ENCODE measurements at places on chromosomes 12 and 14.

DNA sequence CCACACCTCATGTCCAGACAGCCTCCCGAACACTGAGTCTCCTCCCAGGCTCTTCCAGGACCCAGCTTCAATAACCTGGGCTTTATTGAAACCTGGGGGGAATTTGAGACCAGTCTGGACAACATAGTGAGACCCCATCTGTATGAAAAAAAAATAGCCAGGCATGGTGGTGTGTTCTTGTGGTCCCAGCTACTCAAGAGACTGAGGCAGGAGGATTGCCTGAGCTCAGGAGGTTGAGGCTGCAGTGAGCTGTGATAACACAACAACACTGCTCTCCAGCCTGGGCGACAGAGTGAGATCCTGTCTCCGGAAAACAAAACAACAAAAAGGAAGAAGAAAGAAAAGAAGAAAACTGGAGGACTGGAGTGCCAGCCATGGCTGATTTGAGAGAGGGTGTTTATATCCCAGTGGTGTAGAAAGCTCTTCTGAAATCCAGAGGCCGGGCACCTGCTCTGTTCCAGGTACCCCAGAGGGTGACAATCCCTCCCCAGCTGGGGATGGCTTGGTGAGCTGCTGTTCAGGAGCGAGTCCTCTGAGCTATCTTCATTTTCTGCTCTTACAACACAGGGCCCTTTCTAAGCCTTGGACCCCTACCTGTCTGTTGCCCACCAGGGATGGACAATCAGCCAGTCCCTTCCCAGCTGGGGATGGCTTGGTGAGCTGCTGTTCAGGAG, 6.0 kb upstream of the PGF start:
- DNase-seq, result no peak

DNA sequence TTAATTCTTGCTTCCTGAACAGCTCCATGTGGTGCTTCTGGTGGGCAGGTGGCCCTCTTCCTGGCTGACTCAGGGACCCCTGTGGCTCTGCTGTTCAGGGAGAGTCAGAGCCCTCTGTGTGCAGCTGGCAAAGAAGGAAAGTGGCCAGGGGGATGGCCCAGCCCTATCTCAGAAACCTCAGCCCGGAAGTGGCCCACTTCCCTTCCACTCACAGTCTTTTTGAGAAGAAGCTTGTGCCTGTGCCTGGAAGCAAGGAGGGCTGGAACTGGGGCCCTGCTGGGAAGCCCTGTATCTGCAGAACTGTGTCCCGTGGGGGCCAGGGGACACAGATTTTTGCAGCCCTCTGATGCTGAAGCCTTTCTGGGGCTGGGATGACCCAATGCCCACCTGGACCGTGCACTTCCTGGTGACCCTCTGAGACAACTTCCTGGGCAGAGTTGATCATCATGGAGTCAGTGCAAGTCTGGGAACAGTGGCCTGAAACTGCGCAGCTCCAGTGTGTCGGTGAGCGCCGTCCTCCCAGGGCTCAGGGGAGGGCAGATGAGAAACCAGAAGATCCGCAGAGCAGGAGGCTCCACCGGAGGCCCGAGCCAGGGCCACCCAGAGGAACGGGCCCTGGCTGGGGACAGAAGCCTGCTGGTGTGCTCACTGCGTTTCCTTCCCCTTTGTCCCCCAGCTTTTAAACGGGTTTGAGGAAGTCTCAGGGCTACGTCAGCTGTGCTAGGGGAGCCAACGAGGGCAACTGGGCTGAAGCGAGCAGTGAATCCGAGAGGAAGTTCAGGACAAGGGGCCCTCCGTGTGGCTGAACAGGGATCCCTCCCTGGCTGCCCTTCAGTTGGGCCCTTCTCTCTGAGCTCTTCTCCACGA, 217.4 kb upstream of the RTL1 start:
- DNase-seq, result peak; percentile 75

DNA sequence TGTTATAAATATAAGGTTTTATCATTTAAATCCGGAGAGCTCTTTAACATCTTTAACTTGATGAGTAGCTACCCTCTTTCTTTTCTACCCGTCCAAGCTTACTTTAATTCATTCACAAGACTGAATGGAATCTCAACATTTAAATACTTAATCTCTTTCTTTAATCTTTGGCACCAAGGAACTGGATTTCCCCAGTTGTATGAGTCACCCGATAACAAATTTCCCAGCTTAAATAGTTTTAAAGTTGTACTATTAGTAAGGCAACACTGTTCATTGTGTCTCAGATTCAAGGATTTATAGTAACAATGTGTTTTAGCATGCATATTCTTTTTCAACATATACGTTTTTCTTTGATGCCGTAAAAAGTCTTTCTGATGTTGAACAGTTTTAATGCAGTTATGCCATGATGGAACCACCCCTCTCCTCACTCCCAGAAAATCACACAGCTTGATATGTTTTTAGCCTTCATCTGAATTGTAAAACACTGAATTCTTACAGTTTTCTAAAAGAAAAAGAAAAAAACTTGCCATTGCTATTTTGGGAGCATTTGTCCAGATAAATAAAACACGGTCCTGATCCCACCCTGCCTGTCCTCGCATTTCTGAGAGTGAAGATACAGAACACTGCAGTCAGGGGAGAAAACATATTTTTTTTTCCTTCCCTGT, 16.0 kb upstream of the LRP6 start:
- DNase-seq, result no peak

DNA sequence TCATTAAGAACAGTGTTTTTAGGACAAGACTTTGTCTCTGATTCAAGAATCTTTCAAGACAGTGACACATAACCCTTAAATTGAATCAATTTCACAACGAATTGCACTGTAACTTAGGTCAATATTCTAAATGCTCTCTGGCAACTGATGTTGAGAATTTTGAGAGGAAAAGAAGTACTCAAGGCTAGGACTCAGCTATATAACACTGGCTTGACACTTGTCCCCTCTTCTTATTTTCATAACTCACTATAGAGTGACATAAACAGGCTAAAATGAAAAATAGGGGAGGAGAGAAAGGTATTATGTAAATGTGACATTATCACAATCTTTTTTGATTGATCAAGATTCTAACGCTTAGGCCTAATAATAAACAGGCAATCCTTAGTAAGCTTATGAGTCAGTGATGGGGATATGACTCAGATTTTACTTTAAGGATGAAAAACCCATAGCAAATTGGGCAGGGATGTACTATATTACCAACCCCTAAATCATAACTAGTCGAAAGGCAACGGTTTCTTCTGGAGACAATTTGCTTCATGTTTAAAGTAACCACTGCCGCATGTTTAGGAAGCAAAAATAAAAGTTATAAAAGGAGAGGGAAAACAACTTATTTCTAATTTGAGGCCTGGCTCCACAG, 10.9 kb downstream of the BTG1 start:
- DNase-seq, result no peak

DNA sequence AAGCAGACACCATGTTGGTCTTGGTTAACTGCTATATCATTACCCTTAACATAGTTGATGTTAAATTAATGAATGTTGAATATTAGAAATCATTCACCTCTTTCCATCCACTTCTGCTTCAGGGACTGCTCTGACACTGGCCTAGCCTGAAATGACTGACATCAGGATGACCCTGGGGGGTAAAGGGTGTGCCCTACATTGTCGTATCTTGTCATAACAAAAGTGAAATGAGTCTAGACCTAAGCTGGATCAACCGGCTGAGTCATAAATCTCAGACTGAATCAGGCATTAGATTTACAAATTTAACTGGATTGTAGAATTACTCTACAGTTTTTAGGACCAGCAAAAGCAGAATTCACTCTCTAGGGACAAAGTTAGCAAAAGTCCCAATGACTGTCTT, 35.3 kb downstream of the KICS2 start:
- DNase-seq, result no peak

- DNase-seq, result no peak
These were observed 766.2 kb downstream of the FLRT2 start for GRCh38 chr14:86296173-86296572.

DNA sequence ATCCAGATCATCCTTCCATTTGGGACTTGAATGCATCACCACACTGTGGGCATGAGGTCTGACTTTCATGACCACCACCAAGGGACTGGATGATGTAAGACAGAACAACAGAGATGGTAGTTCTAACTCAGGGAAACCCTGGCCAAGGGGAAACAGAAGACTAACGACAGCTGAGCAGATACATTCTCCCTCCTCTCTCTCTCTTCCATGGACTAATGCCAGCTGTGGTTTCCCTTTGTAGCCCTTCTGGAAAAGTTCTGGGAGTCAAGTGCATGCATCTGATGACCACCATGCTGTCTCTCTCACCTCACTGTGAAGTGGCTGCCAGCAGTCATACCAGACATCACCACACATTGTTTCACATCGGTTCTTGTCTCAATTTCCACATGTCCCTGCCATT, 3.4 kb downstream of the TAS2R30 start:
- no peak for DNase-seq

DNA sequence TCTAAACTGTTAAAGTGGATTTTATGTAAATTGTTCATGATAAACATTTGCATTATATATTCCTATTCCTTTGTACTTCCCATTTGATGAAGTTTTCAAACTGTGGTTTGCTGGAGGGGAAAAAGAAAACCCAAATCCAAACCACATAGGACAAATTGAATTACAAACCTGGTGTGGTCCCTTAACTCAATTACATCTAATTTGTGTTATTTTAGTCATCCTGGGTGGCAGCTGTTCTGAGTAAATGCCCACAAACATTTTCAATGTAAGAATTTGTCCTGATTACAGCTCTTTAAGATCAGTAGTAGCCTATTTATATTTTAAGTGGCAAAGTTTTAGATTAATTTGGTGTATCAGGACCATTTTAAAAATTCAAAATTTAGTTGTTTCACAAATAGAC, 153.9 kb downstream of the RAD51B start:
- DNase-seq, result no peak

DNA sequence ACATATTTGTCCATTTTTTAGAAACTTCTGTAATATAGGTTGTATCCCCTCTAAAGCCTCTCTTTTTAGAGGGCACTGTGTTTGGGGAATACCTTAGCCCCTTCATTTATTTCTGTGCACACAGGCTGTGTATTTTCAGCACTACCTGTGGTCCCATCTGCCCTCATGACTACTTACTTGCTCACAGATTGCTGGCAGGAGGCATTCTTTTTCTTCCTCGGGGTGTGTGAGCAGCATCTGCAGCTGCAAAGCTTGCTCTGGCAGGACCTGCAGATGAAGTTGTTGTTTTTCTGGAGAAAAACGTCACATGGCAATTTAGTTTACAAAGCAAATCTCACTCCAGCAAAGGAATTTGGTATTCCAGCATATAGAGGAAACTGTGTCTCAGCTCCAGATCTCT, 24.3 kb downstream of the ANG start:
- no peak for DNase-seq

- DNase-seq, result no peak
These were observed 9.6 kb downstream of the PRKAG1 start for GRCh38 chr12:49008943-49009342.

DNA sequence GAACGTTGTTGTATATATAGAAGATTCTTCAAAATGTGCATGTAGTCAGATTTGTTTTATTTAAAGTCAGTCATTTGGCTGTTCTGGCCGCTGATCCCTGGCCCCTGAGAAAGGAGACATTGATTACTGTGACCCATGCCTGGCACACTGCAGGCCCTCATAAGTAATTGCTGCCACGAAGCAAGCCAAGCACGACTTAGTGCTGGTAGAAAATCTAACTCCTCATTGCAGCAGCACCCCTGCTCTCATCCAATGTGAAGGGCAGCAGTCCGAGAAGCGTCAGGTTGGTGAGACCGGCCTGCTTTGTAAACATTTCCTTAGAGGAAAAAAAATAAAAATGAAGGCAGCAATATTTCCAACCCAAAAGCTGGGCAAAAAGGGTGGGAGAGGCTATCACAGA, 22.8 kb upstream of the TMTC2 start:
- DNase-seq, result no peak

DNA sequence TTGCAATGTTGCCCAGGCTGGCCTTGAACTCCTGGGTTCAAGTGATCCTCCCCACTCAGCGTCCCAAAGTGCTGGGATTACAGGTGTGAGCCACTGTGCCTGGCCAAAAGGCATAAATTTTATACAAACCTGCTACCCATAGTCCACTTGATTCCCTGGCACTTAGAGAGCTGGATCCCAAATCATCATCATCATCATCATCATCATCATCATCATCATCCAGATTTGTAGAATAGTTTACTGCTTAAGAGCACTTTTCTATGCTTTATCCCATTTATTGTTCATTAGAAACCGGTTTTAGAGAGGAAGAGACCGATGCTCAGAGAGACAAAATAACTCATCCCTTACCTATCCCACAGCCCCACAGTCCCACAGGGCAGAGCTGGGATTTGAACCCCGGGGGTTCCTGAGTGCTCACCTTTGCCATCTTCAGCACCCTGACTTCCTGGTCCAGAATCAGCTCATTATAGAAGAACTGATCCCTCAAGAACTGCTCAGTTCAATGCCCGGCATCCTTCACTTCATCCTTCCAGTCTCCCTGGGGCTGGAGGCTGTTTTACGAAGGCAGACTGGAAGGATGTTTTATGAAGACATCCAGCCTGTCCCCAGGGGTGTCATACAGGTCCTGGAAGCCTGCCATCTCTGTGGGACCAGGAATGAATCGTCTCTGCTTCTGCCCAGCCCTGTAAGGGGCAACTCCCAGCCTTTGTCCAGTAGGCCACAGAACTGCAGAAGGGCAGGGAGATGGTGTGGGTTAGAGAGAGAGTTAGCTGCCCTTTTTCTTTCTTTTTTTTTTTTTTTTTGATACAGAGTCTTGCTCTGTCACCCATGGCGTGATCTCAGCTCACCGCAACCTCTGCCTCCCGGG, 20.2 kb upstream of the OASL start:
- no peak for DNase-seq

DNA sequence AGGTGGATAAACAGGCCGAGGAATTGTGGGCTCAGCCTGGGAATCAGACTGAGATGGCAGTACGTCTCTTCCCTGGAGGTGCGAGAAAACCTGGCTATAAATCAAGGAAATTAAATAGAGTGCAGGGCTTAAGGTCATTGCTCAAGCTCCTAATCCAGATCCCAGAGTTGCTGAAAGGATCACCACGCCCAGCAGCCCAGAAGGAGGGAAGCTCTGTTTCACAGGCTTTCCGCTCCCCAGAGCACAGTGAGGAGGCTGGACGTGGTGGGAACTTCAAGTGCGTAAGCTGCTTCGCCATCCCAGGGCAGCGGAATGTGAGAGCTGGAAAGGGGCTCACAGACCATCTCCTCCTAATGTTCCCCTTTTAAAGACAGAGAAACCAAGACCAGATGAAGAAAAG, 651.6 kb upstream of the TBX3 start:
- no peak for DNase-seq

DNA sequence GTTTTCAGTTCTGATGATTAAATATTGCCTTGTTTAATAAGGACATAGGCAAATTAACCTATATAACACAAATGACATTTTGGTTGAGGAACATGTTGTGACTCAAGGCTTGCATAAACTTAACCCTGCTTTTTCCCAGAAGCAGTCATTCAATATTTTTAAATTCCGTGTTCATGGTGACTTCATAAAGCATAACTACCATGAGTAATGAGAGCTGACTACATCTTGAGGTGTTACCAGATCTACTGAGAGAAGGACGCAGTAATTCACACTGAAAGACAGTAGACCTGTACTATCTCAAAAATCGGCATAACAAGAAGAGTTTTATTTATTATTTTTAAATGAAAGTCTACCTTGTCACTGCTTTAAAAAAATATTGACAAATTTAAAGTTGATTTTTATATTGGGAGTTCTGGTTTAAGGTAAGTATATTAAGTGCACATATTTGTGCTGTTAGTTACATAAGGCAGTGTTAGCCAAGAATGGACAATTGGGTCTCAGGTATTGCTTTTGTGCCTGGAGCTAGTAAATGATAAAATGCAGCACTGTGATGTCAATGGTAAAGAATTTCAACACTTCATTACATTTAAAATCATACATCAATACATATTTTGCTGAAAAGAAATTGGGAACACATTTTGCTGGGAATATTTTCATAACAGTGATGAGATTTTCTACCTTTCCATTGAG, 1198.5 kb downstream of the FSCB start:
- DNase-seq, result no peak
